ENCODE measurements at places on chromosomes 3 and 15.

DNA sequence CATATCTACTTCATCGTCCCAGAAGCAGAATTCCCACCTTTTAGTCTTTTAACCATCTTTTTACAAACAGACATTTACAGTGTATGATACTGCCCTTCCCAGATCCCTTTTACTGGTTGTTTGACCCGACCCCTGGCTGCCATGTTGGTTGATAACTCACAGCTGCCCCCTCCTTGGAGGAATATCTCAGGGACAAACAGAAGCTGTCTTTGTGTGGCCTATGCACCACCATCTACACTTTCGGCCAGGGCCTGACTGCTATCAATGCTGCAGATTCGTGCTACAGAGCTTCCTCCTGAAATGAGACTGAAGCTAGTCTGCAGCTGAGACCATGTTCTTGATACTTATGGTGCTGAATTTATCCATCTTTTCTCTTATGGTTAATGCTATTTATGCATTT lies 6.6 kb upstream of the POLQ start:
- no peak for DNase-seq

GRCh38 chr15:85034276-85034675 lies 52.6 kb downstream of the PDE8A start:
- DNase-seq, result no peak

- no peak for DNase-seq
Observed at GRCh38 chr3:189188466-189188865, 16.7 kb downstream of the TPRG1 start.

GRCh38 chr15:68612979-68613740 lies 34.4 kb downstream of the CORO2B start:
- DNase-seq, result no peak

GRCh38 chr3:64575211-64575844 lies 112.5 kb downstream of the ADAMTS9 start:
- DNase-seq, result no peak

GRCh38 chr3:4261406-4261805 lies 41.8 kb upstream of the SETMAR start:
- no peak for DNase-seq

GRCh38 chr3:48548729-48549705 lies 7.6 kb downstream of the PFKFB4 start:
- peak; percentile 8 for DNase-seq

GRCh38 chr3:62376454-62376720 lies 3.0 kb upstream of the FEZF2 start:
- no peak for DNase-seq

DNA sequence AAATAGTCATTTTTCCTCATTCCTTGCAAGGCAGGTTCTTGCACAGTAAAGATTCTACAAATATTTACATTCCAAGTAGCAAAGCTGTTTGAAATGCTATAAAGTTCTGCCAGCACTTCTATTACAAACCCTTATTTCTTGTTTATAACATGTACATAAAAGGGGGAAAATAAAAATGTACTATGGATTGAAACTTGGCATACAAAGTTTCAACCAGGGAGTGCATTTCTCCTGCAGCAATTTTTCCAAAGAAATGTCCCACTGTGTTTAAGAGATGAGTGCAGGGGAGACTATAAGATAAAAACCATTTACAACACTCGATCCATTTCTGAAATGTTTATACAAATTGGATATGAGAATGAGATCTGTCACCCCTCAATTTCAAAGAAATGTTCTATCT lies 3.3 kb downstream of the CNTN3 start:
- DNase-seq, result no peak

GRCh38 chr3:74165211-74165610 lies 449.2 kb downstream of the CNTN3 start:
- no peak for DNase-seq

- DNase-seq, result peak; percentile 5
Observed at GRCh38 chr15:78411061-78411460, 27.0 kb upstream of the IREB2 start.

DNA sequence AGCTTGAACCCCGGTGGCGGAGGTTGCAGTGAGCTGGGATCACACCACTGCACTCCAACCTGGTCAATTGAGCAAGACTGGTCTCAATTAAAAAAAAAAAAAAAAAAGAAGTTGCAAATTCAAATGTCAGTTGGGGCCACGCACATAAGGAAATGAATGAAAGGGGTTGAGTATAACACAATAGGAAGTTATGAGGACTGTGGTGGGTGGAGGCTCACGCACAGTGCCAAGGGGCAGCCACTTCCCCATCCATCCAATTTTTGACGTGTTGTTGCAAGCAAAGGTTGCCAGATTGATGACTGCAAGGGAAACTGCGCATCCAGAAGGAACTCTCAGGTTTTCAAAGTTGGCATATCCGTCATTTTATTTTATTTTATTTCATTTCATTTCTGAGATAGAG lies 532.2 kb downstream of the NTRK3 start:
- DNase-seq, result no peak

- DNase-seq, result peak; percentile 39
Observed at GRCh38 chr3:53254509-53255422, 1.1 kb downstream of the TKT start.

Data from DMS79 treated with DMSO at 0.1 percent for 48 hours (cell line).